Aortic smooth muscle cell (primary cell): ENCODE measurements at places on chromosomes 3 and 15. TPM values are rescaled to one million over a fixed set of nuclear protein-coding genes. Genes with fewer than 3 reads are reported as not detected.

IL12A gene
- 0.19 TPM in 1 of 2 replicates, not detected in the other for total RNA-seq

TMEM40 gene
- not detected in 2 replicates for total RNA-seq

SPINK8 gene
- not detected in 2 replicates for total RNA-seq

PLSCR5 gene
- not detected in 2 replicates for total RNA-seq
